ENCODE measurements at places on chromosomes 3 and 15. TPM values are rescaled to one million over a fixed set of nuclear protein-coding genes. Genes with fewer than 3 reads are reported as not detected.

DNA sequence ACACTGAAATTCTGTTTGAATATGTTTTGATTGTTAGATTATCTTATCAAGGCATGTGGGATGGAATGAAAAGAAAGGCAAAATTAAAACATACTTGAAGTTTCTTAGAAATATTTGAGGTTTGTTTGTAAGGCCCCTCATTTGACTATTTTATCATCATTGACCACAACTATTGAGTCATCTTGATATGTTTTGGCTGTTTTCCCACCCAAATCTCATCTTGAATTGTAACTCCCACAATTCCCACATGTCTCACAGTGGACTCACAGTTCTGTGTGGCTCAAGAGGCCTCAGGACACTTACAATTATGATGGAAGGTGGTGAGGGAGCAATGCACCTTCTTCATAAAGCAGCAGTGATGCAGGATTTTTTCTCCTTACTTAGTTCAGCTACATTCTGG, 917.1 kb downstream of the PLOD2 start:
- H3K27ac ChIP-seq = no peak overlapping the region
- no peaks in the 10 kb centered on the region for H3K36me3 ChIP-seq
- no peaks in the 10 kb centered on the region for H3K4me1 ChIP-seq
- H3K4me3 ChIP-seq = no peak overlapping the region

Gene UCN2
- 0.54 TPM for total RNA-seq

- H3K36me3 ChIP-seq = no peaks in the 10 kb centered on the region
- peaks cover 7% of the 10 kb centered on the region for H3K27me3 ChIP-seq
- no peak overlapping the region for H3K27ac ChIP-seq
Observed at GRCh38 chr3:129016356-129016719, 15.2 kb downstream of the EFCC1 start.

DNA sequence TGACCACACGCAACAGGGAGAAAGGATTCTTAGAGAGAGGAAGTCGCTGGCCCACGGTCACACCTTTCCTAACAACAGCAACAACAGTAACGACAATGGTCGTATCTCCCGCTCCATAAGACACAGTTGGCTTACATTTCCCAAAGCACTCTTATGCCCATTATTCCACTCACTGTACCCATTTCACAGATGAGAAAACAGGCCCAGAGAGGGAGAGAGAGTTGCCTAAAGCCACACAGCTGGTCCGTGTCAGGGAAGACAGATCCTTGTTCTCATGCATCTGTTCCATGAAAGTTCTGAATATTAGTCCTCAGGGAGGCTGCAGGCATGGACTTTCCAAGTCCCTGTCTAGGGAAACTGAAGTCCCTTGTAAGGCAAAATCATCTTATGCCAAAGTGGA, 42.0 kb upstream of the ATP2B2 start:
- no peak overlapping the region for H3K4me3 ChIP-seq
- H3K27ac ChIP-seq = no peak overlapping the region
- peaks cover 4% of the 10 kb centered on the region for H3K27me3 ChIP-seq
- no peaks in the 10 kb centered on the region for H3K36me3 ChIP-seq
- no peaks in the 10 kb centered on the region for H3K4me1 ChIP-seq

DNA sequence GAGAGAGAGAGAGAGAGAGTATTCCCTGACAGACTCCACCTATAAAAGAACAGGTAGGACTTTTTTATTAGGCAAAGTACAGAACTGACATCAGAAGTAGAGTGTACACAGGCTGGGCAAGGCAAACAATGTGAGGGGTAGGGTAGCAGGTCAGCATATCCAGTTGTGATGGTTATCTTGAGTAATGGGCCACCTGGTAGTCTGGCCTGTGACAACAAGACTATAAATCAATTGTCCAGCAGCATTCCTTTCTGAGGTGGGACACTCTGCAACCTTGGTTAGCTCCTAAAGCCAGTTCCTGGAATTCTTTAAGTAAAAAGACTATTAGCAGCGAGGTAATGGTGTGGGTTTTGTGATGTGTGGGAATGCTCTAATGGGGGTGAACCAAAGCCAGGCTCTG, 14.9 kb upstream of the TMCC1 start:
- H3K27me3 ChIP-seq = no peaks in the 10 kb centered on the region
- H3K27ac ChIP-seq = no peak overlapping the region
- H3K36me3 ChIP-seq = no peaks in the 10 kb centered on the region
- no peak overlapping the region for H3K4me3 ChIP-seq
- no peaks in the 10 kb centered on the region for H3K4me1 ChIP-seq

Gene CAPN3
- under 0.01 TPM for total RNA-seq

Gene C3orf18
- 6.8 TPM for total RNA-seq

Gene PCLAF
- total RNA-seq = 34.2 TPM

- no peak overlapping the region for H3K27ac ChIP-seq
- peaks cover 7% of the 10 kb centered on the region for H3K27me3 ChIP-seq
- DNase-seq = no peak
- no peaks in the 10 kb centered on the region for H3K4me1 ChIP-seq
- no peaks in the 10 kb centered on the region for H3K36me3 ChIP-seq
Observed at GRCh38 chr15:79769069-79769481, 127.7 kb downstream of the MTHFS start.

- DNase-seq = no peak
- peak overlapping the region; percentile 68 for H3K4me3 ChIP-seq
- no peak overlapping the region for H3K27ac ChIP-seq
Observed at GRCh38 chr3:183824761-183825455, 469 bp downstream of the MAP6D1 start.

- peaks cover 59% of the 10 kb centered on the region for H3K27me3 ChIP-seq
- no peak for DNase-seq
- no peaks in the 10 kb centered on the region for H3K4me1 ChIP-seq
- H3K36me3 ChIP-seq = no peaks in the 10 kb centered on the region
Observed at GRCh38 chr15:38623744-38624143, 59.1 kb upstream of the RASGRP1 start.

GRCh38 chr15:68252925-68253534, 23.5 kb upstream of the CLN6 start:
- no peaks in the 10 kb centered on the region for H3K4me1 ChIP-seq
- H3K4me3 ChIP-seq = no peak overlapping the region
- H3K27me3 ChIP-seq = peaks cover 2% of the 10 kb centered on the region
- DNase-seq = peak; percentile 85
- no peaks in the 10 kb centered on the region for H3K36me3 ChIP-seq

Gene MINDY2
- 9.3 TPM for total RNA-seq

GRCh38 chr3:160132226-160132625, 93.0 kb upstream of the C3orf80 start:
- H3K4me1 ChIP-seq = peaks cover 8% of the 10 kb centered on the region
- no peaks in the 10 kb centered on the region for H3K36me3 ChIP-seq
- H3K27me3 ChIP-seq = no peaks in the 10 kb centered on the region

- H3K36me3 ChIP-seq = no peaks in the 10 kb centered on the region
- no peak for DNase-seq
- no peaks in the 10 kb centered on the region for H3K27me3 ChIP-seq
- H3K4me1 ChIP-seq = 0 out of 2 replicates have a peak, but pooled peaks cover 1% of the 10 kb centered on the region
Observed at GRCh38 chr15:66508293-66508883, 3.3 kb downstream of the ZWILCH start.

- DNase-seq = no peak
- H3K36me3 ChIP-seq = no peaks in the 10 kb centered on the region
- H3K4me3 ChIP-seq = no peak overlapping the region
- no peaks in the 10 kb centered on the region for H3K27me3 ChIP-seq
Observed at GRCh38 chr3:192258721-192259120, 468.6 kb downstream of the FGF12 start.

Gene GOLGA6C
- total RNA-seq = not detected

DNA sequence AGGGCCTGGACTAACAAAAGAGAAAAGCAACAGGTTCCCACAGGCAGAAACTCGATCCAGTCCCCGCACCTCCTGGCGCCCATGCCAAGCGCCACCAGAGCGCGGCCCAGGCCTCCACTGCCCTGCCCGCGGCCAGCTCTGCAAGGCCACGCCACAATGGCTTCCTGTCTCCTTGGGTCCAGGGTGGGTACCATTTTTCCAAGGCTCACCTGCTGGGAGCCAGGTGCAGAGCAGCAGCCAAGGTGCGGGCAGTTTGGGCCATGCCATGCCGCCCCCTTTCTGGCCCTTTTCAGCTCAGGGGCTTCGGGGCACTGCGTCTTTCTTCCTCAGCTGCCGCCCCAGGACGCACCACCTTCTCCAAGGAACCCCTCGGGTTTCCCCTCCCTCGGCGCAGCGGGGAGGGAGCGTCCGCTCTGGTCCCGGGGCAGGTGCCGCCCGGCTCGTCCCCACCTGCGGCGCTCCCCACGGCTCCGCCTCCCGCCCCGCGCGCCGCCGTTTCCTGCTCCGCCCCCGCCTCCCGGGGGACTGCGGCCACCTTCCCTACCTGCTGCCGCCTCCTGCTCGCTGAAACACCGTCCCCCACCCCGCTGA, at the start of gene ILDR1:
Gene ILDR1, minus strand, starts transcription at position 437 of the 591 bp plus-strand sequence. Its CDS starts 170 bp downstream, at position 267.
- no peaks in the 10 kb centered on the region for H3K4me1 ChIP-seq
- no peak for DNase-seq
- no peak within 1 kb of the TSS for H3K27ac ChIP-seq
- no peaks in the 10 kb centered on the region for H3K36me3 ChIP-seq

Gene IQCH
- total RNA-seq = 2.5 TPM

DNA sequence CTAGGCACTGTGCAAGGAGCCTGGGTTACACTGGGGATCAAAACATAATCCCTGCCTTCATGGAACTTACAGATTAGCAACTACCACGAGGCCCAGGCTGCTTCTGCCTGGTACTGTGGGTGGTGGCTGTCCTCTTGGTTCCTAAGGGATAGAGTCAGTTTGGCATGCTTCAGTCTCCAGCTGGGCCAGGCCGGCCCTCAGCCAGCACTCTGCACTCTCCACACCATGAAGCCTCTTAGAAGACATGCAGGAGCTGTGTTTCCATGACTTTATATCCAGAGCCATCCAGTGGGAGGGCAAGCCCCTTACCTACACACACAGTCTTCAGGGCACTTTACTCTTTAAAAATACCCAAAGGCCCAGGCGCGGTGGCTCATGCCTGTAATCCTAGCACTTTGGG, 54.4 kb downstream of the ATP1B3 start:
- H3K4me3 ChIP-seq = no peak overlapping the region
- H3K36me3 ChIP-seq = peaks cover 9% of the 10 kb centered on the region
- no peak for DNase-seq

Gene LIPH
- 0.36 TPM for total RNA-seq

Gene MUC13
- total RNA-seq = not detected

Gene CEP19
- total RNA-seq = 1.7 TPM

GRCh38 chr3:20503394-20504082, 317.5 kb upstream of the SGO1 start:
- no peaks in the 10 kb centered on the region for H3K27me3 ChIP-seq
- H3K4me1 ChIP-seq = no peaks in the 10 kb centered on the region
- DNase-seq = no peak
- H3K4me3 ChIP-seq = no peak overlapping the region
- no peaks in the 10 kb centered on the region for H3K36me3 ChIP-seq
